ENCODE measurements at places on chromosomes 11 and 22.

- DNase-seq: no peak
Observed at GRCh38 chr11:12290477-12290922, 86.9 kb upstream of the PARVA start.

- no peak for DNase-seq
Observed at GRCh38 chr11:131305005-131305404, 65.4 kb upstream of the NTM start.

DNA sequence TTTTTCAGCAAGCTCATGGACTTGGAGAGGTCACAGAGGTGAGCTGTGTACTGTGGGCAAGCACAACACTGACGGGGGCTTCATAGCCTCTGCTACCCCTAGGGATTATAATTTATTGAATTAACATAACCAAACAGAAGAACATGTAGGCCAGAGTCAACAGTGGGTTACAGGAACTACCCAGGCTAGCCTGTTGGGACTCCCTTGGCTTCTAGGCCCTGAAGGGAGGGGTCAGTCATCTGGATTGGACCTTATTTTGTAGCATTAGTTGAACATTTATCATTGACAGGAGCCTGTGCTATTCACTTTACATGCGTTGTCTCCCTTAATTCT lies 56.9 kb downstream of the KREMEN1 start:
- DNase-seq: peak; percentile 80

DNA sequence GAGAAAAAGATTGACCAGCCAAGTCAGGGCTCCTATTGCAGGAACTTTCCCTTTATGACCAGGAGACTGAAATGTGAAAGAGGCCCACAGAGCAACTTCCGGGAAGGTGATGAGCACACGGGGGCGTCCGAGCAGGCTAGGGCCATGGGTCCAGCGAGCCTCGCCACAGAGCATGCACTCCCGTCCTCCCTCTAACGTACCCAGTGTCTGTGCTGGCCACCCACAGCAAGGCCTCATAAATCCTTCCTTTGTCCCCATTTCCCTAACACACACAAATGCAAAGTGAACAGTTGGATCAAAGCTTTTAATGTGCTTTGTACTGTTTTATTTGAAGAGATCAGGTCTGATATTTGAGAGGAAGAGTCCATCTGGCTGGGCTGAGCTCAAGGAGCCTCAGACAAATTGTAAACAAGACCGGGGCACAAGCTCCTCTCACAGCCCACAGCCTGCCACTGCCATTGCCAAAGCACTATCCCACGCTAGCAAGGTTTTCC lies 44.3 kb downstream of the BLID start:
- DNase-seq: no peak

DNA sequence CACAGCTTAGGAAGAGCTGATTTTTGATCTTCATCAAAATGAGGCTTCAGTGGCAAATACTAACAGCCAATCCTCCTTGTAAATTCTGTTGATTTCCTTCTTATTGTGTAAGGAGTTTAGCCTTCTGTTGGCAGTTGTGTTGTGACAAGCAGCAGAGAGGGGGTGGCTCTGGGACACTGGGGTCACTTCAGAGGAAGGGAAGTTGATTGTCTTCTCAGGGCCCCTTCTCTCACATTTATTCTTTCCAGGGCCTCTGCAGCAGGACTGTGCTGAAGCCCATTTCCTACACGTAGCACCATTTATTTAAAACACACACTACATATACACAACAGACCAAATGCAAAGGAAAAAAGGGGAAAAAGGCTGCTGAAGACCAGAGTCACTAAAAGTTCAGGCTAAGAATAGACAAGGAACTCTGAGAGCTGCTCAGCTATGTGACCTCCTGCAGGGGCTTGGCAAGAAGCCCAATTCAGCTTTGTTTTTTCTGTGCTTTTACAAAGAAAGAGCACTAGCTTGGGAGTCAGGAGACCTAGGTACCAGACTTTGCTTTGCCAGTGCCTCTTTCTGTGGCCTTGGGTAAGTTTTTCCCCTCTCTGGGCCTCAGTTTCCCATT lies 28.3 kb upstream of the UPB1 start:
- no peak for DNase-seq

GRCh38 chr11:103546236-103546635 lies 437.0 kb downstream of the DYNC2H1 start:
- DNase-seq: no peak

DNA sequence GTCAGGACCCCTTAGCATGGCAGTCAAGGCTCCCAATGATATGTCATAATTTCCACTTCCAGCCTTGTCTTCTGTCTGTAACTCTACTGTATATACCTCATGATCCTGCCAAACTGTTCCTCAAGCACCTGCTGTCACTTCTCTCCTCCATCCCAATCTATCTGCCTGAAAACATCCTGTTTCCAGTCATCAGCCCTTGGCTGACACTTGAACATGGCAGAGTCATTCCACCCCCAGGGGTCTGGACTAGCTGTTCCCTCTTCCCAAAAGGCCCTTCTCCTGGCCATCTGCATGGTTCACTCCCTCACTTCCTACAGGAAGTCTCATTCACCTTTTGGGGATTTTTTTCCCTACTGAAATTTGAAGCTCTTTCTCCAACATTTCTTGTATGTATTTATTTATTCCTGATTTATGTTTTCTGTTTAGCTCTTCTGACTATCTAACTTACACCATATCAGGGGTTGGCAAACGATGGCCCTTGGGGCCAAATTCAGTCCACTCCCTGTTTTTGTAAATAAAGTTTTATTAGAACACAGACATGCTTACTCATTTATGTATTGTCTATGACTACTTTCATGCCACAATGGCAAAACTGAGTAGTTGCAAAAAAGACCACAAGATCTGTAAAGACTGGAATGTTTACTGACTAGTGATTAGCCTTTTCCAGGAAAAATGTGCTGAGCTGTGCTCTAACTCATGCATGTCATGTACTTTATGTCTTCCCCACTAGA lies 278.4 kb downstream of the KIRREL3 start:
- no peak for DNase-seq

DNA sequence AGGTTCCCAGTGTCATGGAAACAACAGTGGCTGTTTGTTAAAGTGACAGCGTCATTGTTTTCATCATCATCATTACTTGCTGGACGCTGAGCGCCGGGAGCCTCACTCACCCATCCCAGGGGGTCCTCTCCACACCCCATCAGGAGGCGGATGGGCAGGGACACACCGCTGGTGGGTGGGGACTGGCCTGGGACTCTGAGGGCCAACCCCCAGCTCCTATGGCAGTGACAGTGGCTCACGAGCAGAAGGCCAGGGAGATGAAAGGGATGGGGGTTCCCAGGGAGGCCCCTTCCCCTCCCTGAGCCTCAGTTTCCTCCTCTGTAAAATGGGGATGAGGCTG lies 76.6 kb upstream of the PRR5 start:
- no peak for DNase-seq

- DNase-seq: no peak
Observed at GRCh38 chr11:115147243-115147807, 356.9 kb downstream of the CADM1 start.

- DNase-seq: no peak
Observed at GRCh38 chr11:60992842-60993409, 21.4 kb downstream of the CD6 start.

DNA sequence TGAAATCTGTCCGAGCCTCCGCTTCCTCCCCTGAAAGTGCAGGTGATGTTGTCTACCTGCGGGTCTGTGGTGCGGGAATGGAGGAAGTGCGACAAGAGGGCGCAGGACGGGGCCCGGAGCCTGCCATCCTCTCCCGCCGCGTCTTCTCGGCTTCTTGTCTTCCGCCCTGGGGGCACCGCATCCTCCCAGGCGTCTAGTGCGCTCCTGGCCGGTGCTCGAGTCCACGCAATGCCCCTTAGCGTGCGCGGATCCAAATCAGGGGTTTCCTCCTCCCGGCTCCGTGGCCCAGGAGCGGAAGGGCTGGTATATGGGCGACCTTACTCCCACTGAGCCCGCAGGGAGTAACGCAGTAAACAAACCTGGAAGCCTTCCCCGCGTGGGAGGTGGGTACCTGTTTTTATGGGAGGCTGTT lies 405 bp downstream of the SFI1 start:
- DNase-seq: no peak

GRCh38 chr11:59574467-59574866 lies 41.1 kb downstream of the OSBP start:
- DNase-seq: no peak

DNA sequence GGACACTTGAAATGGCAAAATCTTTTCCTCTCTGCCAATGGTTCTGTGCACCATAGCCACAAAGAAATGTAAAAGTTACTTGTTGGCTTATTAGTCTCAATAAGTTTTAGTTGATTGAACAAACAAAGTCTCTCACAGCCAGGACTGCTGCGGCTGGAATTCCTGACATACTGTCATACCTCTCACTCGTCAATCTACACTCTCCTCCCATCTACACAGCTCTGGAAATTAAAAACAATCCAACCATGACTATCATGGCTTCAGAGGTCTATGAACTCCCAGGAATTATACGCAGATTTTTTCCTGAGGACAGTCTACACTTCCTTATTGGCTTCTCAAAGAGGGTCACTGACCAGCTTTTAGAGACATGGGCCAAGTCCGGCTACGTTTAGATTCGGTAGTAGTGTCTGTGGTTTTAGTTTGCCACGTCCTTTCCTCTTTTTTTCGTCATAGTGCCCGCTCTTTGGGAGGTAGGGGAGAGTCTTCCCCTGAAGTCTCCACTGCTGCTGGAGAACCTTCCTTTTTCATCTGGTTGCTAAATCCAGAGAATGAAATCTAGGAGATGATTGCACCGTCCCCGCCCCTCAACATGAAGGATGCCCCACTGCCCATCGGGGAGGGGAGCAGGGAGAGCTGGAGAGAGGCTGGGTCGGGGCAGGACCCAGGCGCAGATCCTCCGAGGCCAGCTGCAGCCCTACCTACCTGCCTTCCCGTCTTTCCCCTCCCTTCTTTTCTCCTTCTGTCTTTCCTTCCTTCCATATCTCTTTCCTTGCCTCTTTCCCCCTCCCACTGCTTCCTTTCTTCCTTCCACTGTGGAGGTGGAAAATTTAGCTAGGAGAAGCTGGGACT lies 1.0 kb upstream of the PLEKHB1 start:
- no peak for DNase-seq

- no peak for DNase-seq
Observed at GRCh38 chr11:3955299-3955665, 99.8 kb downstream of the STIM1 start.

GRCh38 chr11:98940913-98941312 lies 79.8 kb upstream of the CNTN5 start:
- peak; percentile 5 for DNase-seq

DNA sequence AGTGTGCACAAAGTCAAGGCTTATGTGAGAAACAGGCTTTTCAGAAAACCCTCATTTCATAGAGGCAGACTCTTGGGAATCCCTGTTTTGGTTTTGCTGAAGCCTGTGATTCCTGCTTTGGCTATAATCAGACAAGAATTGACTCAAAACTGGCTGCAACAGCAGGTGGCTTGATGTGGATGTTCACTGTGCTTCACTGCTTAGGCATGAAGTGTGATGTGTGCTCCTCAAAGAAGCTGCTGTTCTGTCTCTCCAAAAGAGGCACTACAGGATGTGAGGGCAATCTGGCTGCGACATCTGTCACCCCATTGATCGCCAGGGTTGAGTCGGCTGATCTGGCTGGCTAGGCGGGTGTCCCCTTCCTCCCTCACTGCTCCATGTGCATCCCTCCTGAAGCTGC lies 103.5 kb downstream of the C11orf58 start:
- no peak for DNase-seq

GRCh38 chr11:37105427-37105826 lies 507.4 kb upstream of the RAG2 start:
- no peak for DNase-seq

All from SHP77 (cell line).